ENCODE measurements at places on chromosomes 16 and 17. TPM values are rescaled to one million over a fixed set of nuclear protein-coding genes. Genes with fewer than 3 reads are reported as not detected.

DNA sequence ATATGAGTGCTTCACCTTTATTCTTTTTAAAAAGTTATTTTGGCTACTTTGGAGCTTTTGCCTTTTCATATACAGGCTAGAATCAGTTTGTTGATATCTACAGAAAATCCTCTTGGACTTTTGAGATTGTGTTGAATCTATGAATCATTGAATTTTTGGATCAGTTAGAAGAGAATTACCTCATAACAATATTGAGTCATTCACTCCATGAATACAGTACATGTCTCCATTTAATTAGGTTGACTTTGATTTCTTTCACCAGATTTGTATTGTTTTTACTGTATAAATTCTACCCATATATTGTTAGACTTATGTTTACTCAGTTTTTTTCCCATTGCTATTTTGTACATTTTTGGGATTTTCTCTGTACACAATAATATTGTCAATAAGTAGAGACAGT lies 54.4 kb downstream of the TAOK1 start:
- no peak for ATAC-seq

GRCh38 chr16:1537763-1538289 lies 4.4 kb downstream of the TMEM204 start:
- no peak for ATAC-seq

The ZNF764 gene
- 8.2 TPM for total RNA-seq

The P3H4 gene
- total RNA-seq, result 20.9 TPM

GRCh38 chr16:56849690-56850680 lies 15.0 kb upstream of the SLC12A3 start:
- no peak for ATAC-seq

The MFAP4 gene
- total RNA-seq, result 178 TPM
